ENCODE measurements at places on chromosomes 5 and 9.

- no peak for DNase-seq
These were observed 87.3 kb upstream of the PCSK5 start for GRCh38 chr9:75803130-75803529.

DNA sequence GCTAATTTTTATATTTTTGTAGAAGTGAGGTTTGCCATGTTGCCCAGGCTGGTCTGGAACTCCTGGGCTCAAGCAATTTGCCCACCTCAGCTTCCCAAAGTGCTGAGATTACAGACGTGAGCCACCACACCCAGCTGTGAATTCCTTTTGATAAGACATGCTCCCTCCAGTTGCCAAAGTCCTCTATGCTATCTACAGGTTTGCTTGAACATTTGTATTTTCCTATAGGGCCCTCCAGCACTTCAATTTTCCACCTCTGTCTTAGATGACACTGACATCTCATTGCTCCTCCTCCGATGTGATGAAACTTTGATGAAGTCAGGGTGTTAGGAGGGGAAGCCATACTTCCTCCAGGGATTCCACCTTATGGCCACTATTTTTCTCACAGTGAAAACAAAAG is 25.2 kb upstream of the CTSV start:
- DNase-seq, result no peak

GRCh38 chr5:886716-887325 is 5.8 kb downstream of the BRD9 start:
- DNase-seq, result no peak

- no peak for DNase-seq
These were observed 31.2 kb upstream of the CLPTM1L start for GRCh38 chr5:1375871-1376810.

DNA sequence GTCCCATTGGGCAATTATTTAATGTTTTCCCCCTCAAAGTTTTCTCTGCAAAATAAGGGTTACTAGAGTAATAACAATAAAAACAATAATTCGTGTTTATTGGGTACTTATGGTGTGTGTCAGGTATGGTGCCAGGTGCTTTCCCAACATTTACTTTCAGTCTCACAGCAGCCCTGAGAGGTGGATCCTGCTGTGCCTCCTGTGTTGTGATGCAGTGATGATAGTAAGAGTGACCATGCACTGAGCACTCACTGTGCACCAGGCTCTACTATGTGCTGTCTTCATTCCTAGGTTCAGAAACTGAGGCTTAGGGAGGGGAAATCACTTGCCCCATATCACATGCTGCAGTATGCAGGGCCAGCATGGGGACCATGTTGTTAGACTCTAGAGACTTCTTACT is 15.5 kb downstream of the OTULINL start:
- DNase-seq, result no peak

GRCh38 chr9:92254381-92255337 is 38.8 kb downstream of the IARS1 start:
- DNase-seq, result no peak

DNA sequence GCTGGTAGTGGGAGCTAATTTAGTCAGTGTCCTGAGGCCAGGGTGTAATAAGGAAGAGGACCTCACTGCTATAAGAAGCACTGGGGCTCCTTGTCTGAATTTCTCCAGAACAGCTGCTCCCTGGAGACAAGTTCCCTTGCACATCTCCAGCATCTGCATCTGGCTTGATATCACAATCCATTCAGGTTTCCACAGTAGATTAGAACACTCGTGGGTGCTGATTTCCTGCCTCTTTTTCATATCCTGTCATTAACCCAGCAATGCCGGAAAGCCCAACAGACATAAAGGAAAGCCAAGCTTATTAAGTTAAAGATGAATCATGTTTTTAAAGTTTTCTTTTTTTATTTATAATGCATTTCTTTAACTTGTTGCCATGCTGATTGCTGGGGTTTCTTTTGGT is 232.3 kb upstream of the WWC1 start:
- DNase-seq, result no peak

DNA sequence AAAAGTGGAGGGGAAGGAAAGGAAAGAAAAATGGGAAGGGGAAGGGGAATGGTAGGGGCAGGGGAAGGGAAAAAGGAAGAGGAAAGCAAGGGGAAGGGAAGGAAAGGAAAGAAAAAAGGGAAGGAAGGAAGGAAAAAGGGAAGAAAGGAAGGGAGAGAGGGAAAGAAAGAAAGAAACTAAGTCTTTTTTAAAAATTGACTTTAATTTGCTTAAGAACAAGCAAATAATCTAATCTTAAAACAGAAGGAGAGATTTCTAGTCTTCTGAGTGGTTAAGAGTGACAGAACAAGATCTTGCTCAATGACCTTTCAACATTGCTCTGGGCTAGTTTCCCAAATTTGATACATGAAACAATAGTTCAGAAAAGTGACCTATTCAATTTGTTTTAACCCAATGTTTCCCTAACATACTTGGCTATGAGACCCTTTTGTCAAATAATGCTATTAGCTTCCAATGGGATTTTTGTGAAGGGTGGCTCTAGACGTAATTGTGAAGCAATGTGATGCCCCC is 33.4 kb upstream of the GLIS3 start:
- no peak for DNase-seq

- DNase-seq, result no peak
These were observed 68.0 kb upstream of the FANCC start for GRCh38 chr9:95385521-95385920.

- no peak for DNase-seq
These were observed 74.1 kb upstream of the CCL21 start for GRCh38 chr9:34783951-34784487.

- DNase-seq, result no peak
These were observed 434.0 kb upstream of the C9orf72 start for GRCh38 chr9:28007097-28007817.

- DNase-seq, result no peak
These were observed 128.3 kb downstream of the GPBP1 start for GRCh38 chr5:57302164-57302563.

DNA sequence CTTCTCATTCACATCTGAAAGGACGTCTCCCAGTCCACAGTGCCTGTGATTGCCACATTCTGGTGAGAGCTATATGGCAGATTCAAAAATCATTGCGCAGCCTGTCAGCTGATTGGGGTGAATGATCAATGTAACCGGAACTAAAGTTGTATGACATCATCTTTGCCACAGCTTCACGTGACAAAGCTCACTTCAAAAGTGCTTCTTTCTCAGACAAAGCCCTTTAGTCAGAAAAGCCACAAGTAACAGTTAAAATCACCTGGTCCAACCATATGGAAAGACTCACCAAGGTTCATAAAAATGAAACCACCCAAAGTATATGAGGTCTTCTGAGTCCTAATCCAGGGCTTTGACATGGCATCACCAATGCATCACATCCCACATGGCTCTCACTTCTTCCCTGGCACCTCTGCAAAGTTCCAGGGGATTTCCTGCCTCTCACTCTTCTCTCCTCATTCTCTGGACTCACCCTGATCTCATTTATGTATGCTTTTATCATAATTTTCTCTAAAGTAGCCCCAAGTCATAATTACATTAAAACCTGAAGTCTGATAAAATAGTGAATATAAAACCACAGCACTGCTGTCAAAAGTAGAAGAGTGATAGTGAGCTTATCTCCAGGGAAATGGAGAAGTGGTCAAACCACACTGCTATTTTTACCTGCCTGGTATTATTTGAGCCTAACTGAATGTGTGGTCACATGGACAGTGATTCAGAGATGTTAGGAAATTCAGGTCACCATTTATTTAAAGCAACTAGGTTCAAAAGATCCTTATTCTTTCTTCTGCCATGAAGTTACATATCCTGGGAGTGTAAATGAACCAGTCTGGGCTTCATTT is 193.1 kb upstream of the PTGER4 start:
- no peak for DNase-seq

GRCh38 chr5:149036970-149037369 is 25.9 kb downstream of the SH3TC2 start:
- DNase-seq, result no peak

DNA sequence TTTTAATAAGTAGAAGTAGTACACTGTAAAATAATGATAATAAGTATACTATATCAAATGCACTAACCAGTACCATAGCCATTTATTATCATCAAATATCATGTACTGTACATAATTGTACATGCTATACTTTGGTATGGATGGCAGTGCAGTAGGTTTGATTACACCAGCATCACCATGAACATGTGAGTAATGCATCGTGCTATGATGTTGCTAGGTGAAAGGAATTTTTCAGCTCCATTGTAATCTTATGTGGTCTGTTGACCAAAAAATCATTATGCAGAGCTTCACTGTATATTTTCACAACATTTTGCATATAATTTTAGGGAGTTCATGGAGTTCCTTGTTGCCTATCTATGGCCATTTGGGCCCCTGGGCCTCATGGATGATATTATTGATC is 72.2 kb upstream of the HMHB1 start:
- DNase-seq, result no peak

DNA sequence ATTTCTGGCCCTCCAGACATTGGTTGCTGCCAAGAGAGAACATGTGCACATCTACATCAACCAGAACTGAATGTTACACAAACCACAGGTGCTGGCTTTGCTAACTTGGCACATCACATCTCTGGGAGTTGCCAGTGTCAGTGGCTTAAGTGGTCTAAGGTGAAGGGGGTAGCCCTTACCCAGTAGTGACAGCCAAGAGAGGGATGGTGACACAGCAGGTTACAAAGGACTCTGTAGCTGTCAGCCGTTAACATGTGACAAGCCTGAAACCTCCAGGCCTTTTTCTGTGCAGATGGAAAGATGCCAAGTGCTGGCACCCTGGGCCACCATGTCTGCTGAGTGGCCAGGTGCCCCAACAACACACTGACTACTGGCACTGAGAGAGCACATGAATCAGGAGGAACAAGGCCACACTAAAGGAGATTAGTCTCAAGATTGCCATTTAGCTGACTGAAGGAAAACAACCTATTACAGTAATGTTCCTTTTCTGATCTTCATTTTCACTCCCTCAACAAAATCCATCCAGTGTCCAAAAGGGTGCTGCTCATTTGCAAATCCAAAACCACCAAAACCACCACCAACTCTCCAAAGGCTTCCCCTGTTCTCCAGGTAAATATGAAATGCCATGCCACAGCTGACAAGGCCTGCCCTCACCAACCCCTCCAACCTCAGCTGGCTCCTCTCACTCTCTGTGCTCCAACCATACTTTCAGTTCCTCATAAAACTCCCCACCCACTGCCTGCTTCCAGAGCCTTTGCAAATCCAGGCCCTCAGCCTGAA is 20.2 kb downstream of the SIL1 start:
- DNase-seq, result peak; percentile 91

GRCh38 chr5:89480406-89481007 is 597.5 kb upstream of the MEF2C start:
- DNase-seq, result no peak

Data from cerebellar nuclear complex (tissue), 1 donor.